Activated T-cell treated with anti-CD3 and anti-CD28 coated beads, Interleukin-2, amount 50 U/mL, for 48 hours (primary cell): ENCODE measurements at places on chromosomes 2 and 18.

GRCh38 chr18:54899500-54899899 is 59.8 kb downstream of the CCDC68 start:
- DNase-seq = no peak

GRCh38 chr2:137892739-137893138 is 71.5 kb upstream of the HNMT start:
- no peak for DNase-seq

GRCh38 chr2:109164739-109165221 is 35.8 kb downstream of the SH3RF3 start:
- no peak for DNase-seq

DNA sequence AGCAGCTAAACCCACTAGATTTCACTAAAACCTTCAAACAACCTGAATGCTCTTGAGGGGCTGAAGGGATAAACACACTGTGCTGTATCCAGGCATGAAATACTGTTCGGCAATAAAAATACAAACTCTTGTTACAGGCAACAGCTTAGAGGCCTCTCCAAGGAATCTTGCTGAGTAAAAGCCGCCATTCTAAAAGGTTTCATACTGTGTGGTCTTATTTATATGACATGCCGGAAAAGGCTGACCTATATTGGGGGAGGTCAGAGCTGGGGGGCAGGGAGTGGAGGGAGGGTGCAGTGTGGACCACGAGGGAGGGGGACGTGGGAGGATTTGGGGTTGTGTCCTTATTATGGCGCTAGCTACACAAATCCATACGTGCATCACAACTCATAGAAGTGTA is 136.2 kb downstream of the MBP start:
- no peak for DNase-seq

- no peak for DNase-seq
These were observed 34.2 kb upstream of the ACAA2 start for GRCh38 chr18:49847524-49847923.

DNA sequence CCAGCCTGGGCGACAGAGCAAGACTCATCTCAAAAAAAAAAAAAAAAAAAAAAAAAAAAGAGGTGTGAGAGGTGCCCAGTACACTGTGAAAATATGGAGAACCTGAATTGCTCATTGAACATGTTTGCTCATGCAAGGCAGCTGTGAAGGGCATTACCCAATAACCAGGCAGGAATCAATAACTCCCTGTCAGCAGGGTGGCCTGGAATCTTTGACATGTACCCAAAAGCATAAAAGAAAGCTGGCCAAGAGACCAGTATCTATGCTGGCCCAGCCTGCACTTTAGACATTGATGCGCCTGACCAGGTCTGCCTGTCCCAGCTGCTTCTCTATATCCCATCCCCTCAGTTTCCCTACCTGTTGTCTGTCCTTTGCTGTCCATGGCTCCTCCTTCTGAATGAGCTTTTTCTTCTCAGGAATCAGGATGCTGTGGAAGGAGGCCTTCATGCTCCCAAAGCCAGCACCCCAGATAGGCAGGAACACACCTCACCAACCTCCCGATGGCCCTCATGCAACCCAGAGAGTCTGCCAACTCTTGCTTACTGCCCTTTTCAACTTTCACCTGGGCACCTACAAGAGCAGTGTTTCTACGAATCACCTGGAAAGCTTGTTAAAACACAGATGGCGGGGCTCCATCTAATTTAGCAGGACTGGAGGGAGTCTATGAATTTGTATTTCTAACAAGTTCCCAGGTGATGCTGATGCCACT is 83.4 kb upstream of the PPP1CB start:
- DNase-seq = no peak

GRCh38 chr2:226831266-226831665 is 4.6 kb upstream of the RHBDD1 start:
- no peak for DNase-seq

GRCh38 chr2:37616677-37617005 is 54.8 kb downstream of the CDC42EP3 start:
- DNase-seq = no peak

DNA sequence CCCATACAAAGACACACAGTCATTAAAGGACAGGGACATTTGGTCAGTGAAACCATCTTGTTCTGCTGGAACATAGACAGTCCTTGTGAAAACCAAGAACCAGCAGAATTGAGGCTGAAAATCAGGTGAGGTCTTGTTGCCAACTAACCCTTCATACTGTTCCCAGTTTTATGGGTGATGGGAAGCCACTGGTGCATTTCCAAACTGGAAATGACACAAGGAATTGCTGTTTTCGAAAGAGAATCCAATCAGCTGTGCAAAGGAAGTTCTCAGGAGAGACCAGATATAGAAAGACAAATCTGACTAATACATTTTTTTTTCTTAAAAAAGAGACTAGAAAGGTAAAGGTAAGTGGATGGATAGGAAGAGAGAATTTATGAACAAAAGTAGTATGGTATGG is 948.2 kb downstream of the TSN start:
- no peak for DNase-seq

DNA sequence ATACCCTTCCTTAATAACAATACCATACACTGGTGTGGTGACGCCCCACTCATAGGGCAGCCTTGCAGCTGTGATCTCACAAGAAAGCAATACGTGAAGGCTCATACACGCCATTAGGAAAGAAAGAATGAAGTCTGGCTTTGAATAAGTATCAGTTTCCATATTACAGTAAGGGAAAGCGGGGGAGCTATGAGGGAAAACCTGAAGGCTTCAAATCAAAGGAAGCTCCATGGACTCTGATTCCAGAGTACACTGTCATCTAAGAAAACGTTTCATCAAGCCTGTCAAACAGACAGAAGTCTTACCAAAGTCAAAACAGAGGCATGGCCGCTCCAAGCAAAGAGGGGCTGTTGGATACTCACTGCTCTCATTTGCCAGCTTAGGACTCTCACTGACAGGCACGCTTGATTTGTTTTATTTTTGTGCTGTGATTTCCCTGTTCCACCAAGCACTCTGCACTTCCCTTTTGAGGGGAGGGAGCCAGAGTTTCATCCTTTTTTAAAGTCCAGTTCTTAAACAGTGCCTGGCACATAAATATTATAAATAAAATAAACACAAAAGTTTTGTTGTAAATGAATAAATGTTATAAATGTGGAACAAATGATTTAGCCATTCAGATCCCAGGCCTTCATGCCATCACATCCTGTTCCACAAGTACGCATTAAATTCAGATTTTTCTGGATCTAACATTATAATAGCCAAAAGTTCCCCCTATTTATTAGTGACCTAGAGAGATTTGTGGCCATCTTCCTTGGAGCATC is 221.2 kb downstream of the PIEZO2 start:
- DNase-seq = no peak

DNA sequence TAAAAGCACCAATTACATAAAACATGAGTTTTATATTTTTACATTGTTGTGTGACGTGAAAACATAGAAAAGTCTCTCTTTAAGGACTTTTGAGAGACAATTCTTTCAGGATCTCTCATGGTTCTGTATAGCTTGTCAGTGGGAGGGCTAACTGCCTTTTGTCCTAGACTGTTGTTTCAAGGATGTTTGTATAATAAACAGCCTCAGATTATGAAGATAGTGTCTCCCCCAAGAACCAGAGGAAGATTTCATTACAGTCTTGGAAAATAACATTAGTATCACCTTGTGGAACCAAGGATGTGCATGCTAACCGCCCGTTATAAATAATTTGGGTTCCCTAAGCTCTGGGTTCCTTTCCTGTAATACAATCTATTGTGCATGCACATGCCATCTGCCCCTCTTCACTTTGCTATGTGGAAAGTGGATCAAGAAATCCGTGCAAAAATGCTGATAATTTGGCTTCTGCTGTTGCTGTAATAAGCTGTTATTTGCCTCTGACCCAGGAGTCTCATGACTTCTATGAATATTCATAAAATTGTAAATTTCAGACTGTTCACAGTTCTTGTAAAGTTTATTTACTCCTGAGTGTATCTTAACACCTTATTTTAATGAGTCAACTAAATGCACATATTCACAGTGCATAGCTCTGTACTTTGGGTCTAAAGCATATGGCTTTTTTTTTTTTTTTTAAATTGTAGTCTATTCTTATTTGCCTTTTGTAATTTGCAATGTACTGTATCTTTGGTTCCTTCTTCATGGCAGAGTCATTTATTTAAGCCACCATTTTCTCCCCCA is 265.5 kb downstream of the PTH2R start:
- no peak for DNase-seq

DNA sequence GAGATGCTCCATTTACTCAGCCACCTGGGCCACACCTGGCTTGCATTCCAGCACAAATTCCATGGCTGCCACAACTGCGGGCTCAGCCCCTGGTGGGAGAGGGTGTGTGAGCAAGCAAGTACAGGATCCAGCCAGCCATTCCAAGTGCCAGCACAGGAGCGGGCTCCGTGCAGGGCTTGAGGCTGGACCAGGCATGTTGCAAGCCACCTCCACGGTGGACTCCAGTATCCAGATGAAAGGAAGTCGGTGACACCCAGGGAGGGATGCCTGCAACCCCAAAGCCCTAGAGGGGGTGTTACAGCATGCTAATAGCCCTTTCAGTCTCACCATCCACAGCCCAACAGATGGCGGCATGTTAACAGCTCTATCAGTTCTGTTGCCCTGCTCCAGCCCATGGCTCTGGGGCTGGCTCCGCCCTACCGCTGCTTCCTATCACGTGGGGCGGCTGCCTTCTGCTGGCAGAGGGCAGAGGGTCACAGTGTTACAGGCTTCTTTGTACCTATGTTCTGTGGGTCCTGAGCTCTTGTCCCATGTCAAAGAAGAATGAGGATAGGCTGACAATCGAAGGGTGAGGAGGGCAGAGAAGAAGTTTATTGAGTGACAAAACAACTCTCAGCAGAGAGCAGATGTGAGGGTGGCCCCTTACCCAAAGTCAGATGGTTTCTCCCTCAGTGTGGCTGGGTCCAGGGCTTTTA is 11.7 kb upstream of the GORASP2 start:
- DNase-seq = no peak
